Fibroblast of skin of left quadriceps (primary cell): ENCODE measurements at places on chromosomes 7 and 10.

DNA sequence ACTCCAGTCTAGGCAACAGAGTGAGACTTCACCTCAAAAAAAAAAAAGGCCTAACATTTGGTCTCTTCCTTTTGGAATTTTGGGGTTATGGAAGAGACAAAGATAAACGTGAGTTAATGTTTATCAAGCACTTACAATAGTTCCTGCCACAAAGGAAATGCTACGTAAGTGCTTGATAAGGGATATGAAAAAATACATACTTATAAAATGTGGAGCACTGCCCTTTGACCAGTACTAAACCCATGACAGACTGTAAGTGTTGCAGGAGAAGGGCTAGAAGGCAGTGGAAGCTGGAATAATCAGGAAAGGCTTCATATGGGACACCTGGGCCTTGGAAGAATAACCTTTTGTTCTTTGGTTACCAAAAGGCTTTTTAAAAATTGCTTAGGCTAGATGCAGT, 25.5 kb downstream of the TMEM248 start:
- no peak for DNase-seq

DNA sequence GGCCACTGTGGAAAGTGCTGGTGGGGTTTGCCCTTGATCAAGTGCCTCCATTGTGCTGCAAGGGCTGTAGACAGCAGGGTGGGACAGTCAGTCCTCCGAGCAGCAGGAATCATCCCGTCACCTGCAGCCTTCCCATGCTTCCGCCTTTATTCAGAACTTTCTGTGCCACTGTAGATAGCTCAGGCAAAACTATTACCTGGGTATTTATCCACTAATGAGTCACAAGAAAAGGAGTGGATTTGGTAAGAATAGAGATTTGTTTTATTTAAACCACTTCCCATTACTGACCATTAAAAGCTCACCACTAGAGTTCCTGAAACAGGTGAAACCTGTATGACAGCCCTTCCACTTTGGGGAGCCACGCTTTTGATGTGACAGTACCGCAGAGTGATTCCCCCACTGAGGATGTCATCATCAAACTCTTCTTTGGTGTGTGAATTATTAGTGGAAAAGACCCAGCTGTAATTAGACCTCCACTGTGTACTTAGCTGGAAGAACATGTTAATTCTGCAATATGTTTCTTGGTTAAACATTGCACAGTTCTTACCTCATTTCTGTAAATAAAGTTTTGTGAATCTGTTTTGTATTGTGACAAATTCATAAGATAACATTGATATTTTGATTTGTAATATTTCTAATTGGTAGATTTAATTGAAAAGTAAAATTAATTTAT, 208.8 kb downstream of the MLLT10 start:
- no peak for DNase-seq

- DNase-seq = no peak
Observed at GRCh38 chr7:751826-752225, 24.7 kb upstream of the PRKAR1B start.

- DNase-seq = no peak
Observed at GRCh38 chr7:126790763-126791162, 462.0 kb downstream of the GRM8 start.

DNA sequence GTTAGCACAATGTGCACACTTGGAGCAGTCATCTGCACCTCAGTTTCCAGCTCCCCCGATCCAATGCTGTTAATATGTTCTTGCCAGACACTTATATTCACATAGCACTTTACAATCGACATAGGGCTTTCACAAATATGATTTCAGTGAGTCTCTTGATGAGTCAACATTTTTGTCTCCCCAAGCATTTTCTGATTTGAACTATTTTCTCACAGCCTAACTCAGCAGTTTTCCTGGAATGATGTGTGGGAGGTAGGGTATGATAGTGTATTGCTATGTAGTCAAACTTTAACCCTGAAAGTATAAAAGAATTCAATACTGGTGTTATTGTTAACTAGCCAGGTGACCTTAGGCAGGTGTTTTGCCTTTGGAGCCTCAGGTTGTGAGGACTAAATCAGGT, 82.5 kb upstream of the LRGUK start:
- DNase-seq = no peak

DNA sequence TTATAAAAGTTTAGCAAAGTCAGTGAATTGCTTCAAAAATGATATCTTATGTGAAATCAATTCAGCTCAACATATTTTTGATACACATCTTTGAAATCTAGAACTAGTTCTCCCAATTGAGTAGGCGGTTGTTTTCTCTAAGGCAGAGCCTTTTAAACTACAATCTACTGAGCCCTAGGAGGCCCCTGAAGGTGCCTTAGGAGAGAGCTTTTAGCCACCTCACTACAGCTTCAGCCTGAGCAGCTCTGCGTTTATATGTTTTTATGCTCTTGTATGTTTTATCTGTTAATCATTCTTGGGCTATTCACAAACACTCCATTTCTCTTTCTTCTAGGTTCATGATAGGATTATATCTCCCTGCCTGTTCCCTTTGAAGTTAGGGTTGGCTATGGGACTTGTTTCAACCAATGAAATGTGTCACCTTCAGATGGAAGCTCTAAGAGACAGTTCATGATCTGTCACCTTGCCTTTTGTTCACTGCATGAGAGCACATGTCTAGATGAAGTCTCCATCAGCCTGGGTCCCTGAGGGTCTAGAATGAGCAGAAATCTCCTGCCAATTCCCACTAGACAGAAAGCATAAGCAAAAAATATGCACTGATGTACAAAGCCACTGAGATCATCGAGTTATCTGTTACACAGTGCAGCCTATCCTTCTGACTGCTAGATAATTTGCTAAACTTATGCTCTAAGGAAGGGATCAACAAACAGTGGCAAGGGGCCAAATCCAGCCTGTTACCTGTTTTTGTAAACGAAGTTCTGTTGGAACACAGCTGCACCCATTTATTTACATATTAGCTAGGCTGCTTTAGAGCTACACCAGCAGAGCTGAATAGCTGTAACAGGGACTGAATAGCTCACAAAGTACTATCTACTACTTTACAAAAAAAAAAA, 128.5 kb upstream of the CDK1 start:
- DNase-seq = no peak
